Osteocyte (in vitro differentiated cells): ENCODE measurements at places on chromosomes 7 and 10. TPM values are rescaled to one million over a fixed set of nuclear protein-coding genes. Genes with fewer than 3 reads are reported as not detected.

The SHH gene
- total RNA-seq = 0.08 and 0.11 TPM in 2 replicates

The CALCR gene
- total RNA-seq = not detected in 2 replicates

The DPY19L1 gene
- total RNA-seq = 37.2 and 39.3 TPM in 2 replicates

The ZNF853 gene
- 18.2 and 18.3 TPM in 2 replicates for total RNA-seq

The NEUROD6 gene
- total RNA-seq = not detected in 2 replicates

The CLDN4 gene
- total RNA-seq = 0.50 and 0.62 TPM in 2 replicates

The RPP38 gene
- total RNA-seq = 13.7 and 17.9 TPM in 2 replicates

The TCF7L2 gene
- total RNA-seq = 86.9 and 88.2 TPM in 2 replicates

DNA sequence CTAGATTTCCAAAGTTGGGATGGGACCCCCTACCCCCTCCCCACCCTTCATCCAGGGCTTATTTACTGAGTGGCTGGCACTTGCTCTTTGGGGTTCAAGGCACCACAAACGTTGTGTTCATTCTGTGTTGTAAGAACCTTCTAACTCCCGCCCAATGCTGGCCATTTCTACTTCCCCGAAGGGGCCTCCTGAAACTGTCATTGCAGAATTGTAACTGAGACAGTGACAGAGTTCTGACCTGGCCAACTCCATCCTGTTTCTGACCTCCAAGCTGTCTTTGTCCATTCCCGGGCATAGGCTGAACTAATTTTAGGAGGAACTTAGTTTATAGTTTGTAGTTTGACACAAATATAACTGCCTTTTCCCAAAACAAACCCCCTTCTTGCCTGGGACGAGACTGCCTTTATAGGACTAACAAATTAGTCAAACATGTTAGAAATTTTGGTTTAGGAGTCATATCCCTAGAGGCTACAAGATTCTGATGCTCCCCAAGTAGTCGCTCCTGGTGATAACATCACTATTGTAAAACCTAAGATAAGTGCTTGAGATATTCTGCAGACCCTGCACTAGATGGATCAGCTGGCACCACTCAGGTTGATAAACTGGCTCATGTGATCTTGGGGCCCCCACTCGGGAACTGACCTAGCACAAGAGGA is 34.8 kb upstream of the ZMIZ2 start:
- no peak overlapping the region for H3K4me3 ChIP-seq
- peaks cover 8% of the 10 kb centered on the region for H3K36me3 ChIP-seq
- no peak overlapping the region for H3K27ac ChIP-seq

DNA sequence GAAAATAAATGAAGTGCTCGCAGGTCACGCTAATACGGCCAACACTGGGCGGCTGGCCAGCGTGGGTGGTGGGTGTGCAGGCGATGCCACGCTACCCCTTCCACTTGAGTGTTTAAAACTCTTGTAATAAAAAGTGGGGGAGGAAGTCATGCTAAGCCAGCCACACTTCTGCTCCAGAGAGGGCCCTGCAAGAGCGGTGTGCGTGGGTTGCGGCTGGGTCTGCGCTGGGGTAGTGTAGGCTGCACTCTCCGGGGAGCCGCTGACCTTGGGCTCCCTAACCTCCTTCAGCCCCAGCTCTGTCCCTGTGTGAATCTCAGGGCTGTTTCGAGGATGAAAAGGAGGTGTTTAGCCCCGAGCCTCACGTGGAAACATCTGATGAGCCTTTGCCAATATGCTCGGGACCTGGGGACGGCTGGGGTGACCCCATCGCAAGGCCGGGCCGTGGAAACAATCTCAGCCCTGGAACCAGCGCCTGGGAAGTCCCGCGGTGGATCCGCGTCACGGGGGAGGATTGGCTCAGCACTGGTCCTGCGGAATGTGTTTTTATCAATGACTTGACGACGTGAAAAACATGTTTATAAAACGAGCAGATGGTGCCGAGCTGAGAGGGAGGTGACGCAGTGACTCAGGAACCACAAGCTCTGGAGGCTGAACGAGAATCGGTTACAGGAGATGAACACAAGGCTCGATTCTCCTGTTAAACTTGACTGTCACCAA is 278.5 kb downstream of the DNAJB6 start:
- no peak overlapping the region for H3K4me3 ChIP-seq
- no peak overlapping the region for H3K27ac ChIP-seq
- no peak for DNase-seq

- no peaks in the 10 kb centered on the region for H3K4me1 ChIP-seq
- H3K27me3 ChIP-seq = peaks cover 13% of the 10 kb centered on the region
- H3K4me3 ChIP-seq = no peak overlapping the region
- no peaks in the 10 kb centered on the region for H3K36me3 ChIP-seq
Observed at GRCh38 chr10:47013507-47014154, 102.4 kb downstream of the PTPN20 start.

- no peak overlapping the region for H3K4me3 ChIP-seq
- H3K27me3 ChIP-seq = no peaks in the 10 kb centered on the region
- H3K27ac ChIP-seq = no peak overlapping the region
- H3K4me1 ChIP-seq = no peaks in the 10 kb centered on the region
- no peaks in the 10 kb centered on the region for H3K36me3 ChIP-seq
Observed at GRCh38 chr7:34331102-34331501, 326.9 kb upstream of the NPSR1 start.

- H3K4me3 ChIP-seq = no peak overlapping the region
- H3K27ac ChIP-seq = no peak overlapping the region
- DNase-seq = no peak
- H3K36me3 ChIP-seq = no peaks in the 10 kb centered on the region
- H3K4me1 ChIP-seq = peaks cover 5% of the 10 kb centered on the region
Observed at GRCh38 chr10:33025039-33025438, 67.0 kb upstream of the ITGB1 start.

GRCh38 chr7:91636129-91636724 is 244.3 kb downstream of the MTERF1 start:
- H3K27me3 ChIP-seq = peaks cover 18% of the 10 kb centered on the region
- H3K4me1 ChIP-seq = peaks cover 2% of the 10 kb centered on the region
- H3K36me3 ChIP-seq = no peaks in the 10 kb centered on the region

DNA sequence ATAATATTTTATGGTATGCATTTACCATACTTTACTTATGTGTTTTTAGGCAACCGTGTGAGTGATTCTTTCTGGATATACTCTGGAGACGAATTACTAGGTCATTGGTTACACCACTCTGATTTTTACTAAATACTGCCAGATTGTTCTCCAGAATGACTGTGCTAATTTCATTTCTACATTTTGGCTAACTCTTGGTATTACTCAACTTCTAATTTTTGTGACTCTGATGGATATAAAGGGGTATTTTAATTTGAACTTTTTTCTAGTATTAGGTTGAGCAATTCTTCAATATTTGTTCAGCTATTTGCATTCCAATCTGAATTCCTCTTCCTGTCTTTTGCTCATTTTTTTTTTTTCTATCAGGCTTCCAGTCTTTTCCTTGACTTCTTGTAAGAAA is 223.6 kb downstream of the MDFIC start:
- peaks cover 8% of the 10 kb centered on the region for H3K4me1 ChIP-seq
- no peak overlapping the region for H3K4me3 ChIP-seq
- no peak overlapping the region for H3K27ac ChIP-seq
- no peaks in the 10 kb centered on the region for H3K36me3 ChIP-seq
- H3K27me3 ChIP-seq = peaks cover 3% of the 10 kb centered on the region
- no peak for DNase-seq

GRCh38 chr10:99329304-99329553 is at the start of gene CNNM1:
CNNM1 (plus strand) TSS chr10:99329356; CDS start chr10:99329388, 32 bp downstream.
- no peaks in the 10 kb centered on the region for H3K36me3 ChIP-seq
- peak within 1 kb of the TSS; percentile 51 for H3K4me3 ChIP-seq
- H3K4me1 ChIP-seq = peaks cover 3% of the 10 kb centered on the region
- H3K27me3 ChIP-seq = peaks cover 46% of the 10 kb centered on the region
- H3K27ac ChIP-seq = no peak within 1 kb of the TSS

DNA sequence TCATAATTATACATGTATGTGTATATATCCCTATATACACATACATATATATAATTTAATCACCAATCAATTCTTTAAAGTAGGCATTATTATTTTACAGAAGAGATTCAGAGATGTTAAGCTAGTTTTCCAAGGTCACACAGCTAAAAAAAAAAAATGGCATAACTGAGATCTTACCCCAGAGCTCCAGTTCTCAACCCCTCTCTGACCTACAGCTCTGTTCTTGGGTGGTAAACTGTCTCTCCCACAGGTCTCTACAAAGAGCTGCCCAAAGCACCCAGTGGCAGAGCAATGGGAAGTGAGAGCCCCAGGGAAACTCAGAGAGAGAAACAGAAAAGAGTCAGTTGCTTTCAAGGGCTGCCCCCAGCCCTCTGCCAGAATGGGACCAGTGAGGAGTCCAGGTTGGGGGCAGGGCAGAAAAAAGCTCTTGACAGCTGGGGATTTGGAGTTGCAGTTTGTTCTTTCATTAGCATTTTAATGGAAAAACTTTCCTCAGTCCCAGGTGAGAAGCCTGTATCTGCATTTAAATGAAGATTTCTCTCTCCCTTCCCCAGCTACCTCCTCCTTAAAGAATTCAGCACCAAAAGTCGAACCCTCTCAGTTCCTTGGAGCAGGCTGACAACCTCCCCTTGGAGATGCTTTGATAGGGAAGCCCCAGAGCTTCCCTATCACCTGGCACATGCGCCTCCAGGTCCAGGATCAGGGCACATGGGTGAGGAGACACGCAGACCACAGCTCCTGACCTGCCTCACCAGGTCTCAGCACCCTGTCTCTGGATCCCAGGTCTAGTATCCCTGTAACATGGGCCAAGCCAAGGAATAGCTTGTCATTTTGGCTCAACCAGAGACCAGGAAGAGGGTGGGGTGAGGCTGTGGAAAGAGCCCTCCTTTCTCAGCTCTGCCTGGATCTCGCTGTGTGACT is 388.1 kb downstream of the PLXNA4 start:
- peaks cover 20% of the 10 kb centered on the region for H3K36me3 ChIP-seq
- no peaks in the 10 kb centered on the region for H3K27me3 ChIP-seq
- no peak overlapping the region for H3K27ac ChIP-seq
- no peak overlapping the region for H3K4me3 ChIP-seq
- no peaks in the 10 kb centered on the region for H3K4me1 ChIP-seq

DNA sequence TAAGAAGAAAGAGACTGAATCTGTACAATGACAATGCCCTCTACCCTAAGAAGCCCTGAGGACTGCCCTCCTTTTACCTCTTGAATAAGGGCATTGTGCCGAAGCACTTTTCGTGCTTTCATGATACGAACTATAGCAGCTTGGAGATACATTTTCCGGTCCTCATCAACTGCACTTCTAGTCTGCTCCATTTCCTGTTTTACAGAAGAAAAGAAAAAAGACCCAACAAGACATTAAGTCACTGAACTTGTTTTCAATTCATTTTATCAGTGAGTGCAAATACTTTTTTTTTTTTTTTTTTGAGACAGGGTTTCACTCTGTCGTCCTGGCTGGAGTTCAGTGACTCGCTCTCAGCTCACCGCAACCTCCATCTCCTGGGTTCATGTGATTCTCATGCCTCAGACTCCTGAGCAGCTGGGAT is 78.4 kb downstream of the CUL2 start:
- no peaks in the 10 kb centered on the region for H3K27me3 ChIP-seq
- DNase-seq = no peak
- no peak overlapping the region for H3K27ac ChIP-seq
- H3K36me3 ChIP-seq = peaks cover 32% of the 10 kb centered on the region

DNA sequence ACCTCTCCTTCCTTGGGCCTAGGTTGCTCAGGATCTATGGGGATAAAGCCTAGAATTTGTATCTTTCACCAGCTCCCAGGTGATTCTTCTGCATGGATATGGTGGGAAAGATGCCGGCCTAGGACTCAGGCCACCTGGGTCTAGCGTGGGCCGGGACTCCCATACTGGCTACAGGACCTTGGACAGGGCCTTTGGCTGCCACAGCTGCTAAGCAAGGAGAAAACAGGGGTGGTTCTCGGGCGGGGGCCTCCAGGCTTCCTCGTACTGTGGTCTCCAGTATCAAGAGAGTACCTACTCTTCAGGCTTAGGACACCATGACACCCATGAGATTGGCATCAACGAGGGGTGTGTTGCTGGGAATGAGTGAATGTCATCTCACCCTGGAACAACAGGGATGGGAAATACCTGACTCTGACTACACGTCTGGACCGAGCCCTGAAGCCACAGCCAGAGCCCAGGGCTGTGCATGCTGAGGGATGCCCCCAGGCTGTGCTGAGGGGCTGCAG is 120.3 kb upstream of the ADAM12 start:
- H3K27me3 ChIP-seq = peaks cover 27% of the 10 kb centered on the region
- DNase-seq = no peak
- no peak overlapping the region for H3K4me3 ChIP-seq
- H3K36me3 ChIP-seq = no peaks in the 10 kb centered on the region

GRCh38 chr7:5082806-5083205 is 37.1 kb downstream of the RBAK start:
- no peak overlapping the region for H3K27ac ChIP-seq
- DNase-seq = peak; percentile 78
- H3K36me3 ChIP-seq = no peaks in the 10 kb centered on the region
- peaks cover 14% of the 10 kb centered on the region for H3K27me3 ChIP-seq

- H3K4me1 ChIP-seq = peaks cover 57% of the 10 kb centered on the region
- H3K27ac ChIP-seq = no peak overlapping the region
- H3K4me3 ChIP-seq = no peak overlapping the region
- peaks cover 3% of the 10 kb centered on the region for H3K36me3 ChIP-seq
- no peak for DNase-seq
Observed at GRCh38 chr7:30166155-30166840, 31.5 kb downstream of the MTURN start.

GRCh38 chr7:41592236-41592635 is 110.7 kb downstream of the INHBA start:
- peaks cover 6% of the 10 kb centered on the region for H3K36me3 ChIP-seq
- no peak for DNase-seq
- H3K4me3 ChIP-seq = no peak overlapping the region
- H3K27ac ChIP-seq = no peak overlapping the region
